ENCODE measurements at places on chromosomes 5 and 9.

DNA sequence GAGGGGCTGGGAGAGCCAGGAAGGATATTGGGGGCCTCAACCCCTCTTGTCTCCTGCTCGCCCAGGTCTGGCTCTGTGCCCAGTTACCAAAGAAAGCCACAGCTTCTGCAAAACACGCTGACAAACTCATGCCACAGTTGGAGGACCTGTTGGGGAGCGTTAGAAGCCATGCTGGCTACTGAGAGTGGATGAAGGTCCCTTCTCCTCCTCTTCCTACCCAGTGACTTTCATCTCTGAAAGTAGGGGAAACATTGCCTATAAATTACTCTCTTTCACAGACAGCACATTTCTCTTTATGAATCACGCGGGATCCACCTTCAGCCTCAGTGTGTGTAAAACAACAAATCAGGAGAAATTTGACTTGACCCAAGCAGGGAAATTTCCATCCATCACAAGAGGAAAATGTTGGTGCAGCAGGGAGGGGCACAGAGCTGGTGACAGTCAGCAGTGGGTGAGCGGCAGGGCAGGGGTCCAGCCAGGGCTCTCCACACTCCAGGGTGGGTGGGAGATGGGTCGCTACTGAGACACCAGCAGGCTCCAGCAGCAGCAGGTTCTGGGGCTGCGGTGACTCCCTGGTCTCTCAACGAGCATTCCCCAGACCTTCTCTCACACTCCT, 181.9 kb downstream of the FGF18 start:
- no peak for DNase-seq

GRCh38 chr9:104831681-104832080, 67.8 kb downstream of the NIPSNAP3B start:
- peak; percentile 60 for DNase-seq

- no peak for DNase-seq
Measured at GRCh38 chr9:79756414-79756813, 184.6 kb downstream of the TLE4 start.

- DNase-seq, result peak; percentile 47
Measured at GRCh38 chr9:121217609-121218292, 16.1 kb upstream of the RAB14 start.

GRCh38 chr9:72140586-72140985, 8.7 kb upstream of the GDA start:
- no peak for DNase-seq

DNA sequence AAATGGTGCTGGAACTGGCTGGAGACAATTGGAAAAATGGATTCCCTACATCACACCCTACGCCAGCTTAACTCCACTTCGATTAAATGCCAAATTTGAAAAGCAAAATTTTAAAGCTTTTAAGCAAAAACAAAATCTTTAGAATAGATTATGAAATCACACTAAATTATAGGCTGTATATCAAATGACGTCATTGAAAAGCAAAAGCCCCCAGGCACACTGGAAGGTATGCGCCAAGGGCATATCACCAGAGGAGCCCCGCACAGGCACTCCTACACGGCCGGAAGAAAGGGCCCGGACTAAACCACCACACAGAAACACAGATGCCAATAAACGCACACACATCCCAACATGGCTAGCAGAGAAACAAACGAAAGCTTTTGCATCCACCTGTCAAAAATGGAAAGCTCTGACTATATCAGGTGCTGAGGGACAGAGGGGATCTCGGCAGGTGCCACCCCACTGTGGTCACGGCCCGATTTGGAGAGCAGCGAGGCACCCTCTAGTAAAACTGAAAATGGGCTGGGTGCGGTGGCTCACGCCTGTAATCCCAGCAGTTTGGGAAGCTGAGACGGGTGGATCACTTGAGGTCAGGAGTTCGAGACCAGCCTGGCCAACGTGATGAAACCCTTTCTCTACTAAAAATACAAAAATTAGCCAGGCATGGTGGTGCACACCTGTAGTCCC, 17.0 kb upstream of the MXD3 start:
- DNase-seq, result no peak

DNA sequence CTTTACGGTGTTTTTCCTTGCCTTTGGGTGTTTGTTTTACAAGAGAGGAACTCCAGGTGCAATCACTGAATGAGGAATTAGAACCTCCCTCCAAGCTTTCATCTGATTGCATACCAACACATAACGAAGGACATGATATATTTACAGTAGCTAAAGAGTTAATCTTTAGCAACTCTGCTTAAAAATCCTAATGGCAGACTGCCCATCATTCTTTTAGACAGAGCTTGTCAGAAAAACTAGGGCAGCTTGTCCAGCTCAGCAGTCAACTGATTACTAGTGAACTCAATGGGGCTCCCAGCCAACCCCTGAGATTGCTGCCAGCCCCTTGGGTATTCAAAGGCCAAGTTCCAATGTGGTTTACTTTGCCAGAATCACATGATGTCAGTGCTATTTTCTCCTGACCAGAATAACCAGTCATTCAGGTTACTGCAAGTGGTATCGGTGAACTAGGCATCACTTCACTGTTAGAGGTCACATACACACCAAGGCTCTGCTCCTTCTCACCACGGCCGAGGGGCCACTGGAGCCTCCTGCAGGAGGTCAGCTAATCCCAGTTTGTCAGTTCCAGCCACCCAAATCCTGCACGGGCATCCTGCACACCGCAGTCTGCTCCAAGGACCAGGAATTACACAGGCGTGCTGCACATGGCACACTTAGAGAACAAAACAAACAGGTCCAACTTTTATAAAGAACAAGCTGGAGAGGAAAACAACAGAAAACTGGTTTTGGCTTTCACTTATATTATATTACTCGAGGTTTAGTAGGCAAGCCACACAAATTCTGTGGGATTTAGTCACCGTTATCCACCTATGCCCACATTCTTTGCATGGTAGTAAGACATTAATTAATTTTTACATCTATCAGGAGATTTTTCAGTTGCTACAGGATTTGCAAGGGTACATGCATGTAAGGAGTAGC, 62.5 kb downstream of the NFIB start:
- peak; percentile 89 for DNase-seq

DNA sequence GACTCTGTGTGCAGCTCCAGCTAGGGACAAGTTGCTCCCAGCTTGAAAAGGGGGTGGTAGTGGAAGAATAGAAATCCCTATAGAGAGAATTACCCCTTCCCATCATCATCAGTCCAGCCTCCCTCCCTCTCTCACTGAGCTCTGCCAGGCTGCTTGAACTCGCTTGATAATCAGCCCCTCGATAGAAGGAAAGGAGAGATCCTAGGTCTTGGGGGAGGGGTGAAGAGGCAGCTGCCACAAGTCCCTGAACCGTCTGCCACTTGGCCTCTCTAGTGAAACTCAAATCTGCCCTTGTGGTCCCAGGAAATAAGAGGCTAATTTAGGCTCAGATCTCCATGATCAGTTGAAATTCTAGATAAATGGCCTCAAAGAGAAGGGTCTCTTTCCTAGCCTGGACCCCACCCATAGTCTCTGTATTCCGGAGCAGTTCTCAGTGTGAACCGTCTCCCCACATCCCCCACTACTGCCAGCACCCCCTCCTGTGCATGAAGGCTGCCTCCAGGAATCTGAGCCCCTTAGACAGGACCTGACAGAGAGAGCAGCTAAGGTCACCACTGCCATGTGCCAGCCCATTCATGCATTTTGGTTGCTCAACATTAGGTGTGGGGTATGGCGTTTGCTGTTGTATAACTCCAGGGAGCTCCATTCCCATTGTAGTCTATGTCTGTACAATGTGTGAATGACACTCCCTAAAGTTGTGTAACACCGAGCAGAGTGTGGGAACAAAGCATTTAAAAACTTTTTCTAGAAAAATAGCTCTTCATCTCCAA, 5.5 kb downstream of the DNAJB5 start:
- DNase-seq, result peak; percentile 39

GRCh38 chr5:1901061-1901460, 18.3 kb upstream of the IRX4 start:
- DNase-seq, result no peak

DNA sequence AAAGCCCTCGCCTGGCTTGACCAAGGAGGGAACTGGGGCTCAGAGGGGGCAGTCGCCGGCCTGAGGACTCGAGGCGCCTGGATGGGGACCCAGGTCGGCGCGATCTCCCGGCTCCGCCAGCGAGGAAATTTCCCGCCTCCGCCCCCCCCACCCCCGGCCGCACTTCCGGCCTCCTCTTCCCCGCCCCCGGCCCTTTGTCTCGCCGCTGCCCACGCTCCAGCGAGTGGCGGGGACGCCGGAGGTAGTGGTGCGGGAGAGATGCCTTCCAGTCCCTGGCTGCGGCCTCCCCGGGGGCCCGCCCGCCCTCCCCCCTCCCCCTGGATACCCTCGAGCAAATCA, 448 bp upstream of the GPRIN1 start:
- no peak for DNase-seq

- DNase-seq, result no peak
Measured at GRCh38 chr9:99027443-99027842, 77.5 kb upstream of the TGFBR1 start.

GRCh38 chr9:137095664-137096517, 9.1 kb downstream of the MAN1B1 start:
- no peak for DNase-seq

GRCh38 chr5:139468421-139468931, 2.3 kb upstream of the SMIM33 start:
- no peak for DNase-seq
